OCI-M1 (cell line): ENCODE measurements at places on chromosomes 2 and 18.

- DNase-seq = no peak
Observed at GRCh38 chr2:24047703-24048033, 477 bp upstream of the WDCP start.

- DNase-seq = no peak
Observed at GRCh38 chr2:12928775-12929401, 212.2 kb downstream of the TRIB2 start.

- no peak for DNase-seq
Observed at GRCh38 chr2:26189751-26190150, 16.9 kb downstream of the GAREM2 start.

DNA sequence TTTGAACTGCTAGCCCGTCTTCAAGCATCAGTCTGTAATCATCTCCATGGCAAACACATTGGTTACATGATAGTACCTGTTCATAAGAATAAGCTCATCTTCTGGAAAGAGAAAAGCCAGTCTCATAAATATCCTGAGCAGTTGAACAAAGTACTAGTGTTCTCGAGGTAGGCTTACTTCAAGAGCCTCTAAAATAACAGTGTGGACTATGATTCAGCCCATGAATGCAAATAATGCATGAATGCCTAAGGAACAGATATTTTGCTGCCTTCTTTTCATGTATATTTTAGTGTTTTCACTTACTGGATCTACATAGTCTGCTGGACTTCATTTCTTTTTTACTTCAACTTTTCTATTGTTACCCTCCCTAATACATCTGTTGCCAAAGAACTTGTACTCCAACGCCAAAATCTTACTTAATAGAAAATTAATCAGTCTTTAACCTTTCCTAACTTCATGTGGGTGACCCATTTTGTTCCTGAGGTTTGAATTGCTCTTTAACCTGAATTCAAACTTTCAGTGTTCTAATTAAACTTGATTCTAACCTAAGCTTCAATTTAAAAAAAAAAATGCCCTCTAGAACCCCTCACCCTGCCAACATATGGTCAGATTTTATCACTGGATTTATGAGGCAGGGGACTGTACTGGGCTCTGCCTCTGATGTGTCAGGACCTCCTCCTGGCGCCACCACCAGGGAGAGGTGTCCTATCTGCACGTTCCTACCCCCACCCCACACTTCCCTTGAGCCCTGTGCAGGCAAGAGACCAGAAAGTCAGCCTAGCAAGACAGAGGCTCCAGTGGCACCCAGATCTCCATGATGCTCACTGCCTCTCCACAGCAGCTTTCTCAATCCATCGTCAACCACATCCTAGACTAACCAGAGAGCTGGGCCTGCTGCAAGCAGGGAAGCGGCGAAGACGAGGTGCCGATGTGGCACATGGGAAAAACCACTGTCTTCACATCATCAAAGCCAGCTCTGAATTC is 264.7 kb upstream of the ID2 start:
- no peak for DNase-seq
